ENCODE measurements at places on chromosomes 5 and 9. TPM values are rescaled to one million over a fixed set of nuclear protein-coding genes. Genes with fewer than 3 reads are reported as not detected.

DNA sequence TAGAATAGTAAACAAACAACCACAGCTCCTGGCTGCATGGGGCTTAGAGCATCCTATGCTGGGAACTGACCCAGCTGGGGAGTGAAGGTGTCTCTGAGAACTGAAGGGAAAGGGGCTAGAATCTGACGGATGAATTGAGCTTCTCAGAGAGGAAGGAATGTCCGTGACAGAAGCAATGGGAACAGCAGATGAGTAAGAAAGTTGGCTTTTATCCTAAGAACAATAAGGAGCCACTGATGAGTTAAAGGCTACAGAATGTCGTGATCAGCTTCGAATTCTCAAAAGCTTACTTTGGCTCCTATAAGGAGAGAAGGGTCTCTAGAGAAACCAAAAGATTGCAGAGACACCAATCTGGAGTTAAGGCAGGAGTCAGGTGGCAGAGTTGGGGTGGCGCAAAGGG lies 52.6 kb downstream of the EBF1 start:
- no peak for DNase-seq

Gene RIGI
- 4.7 TPM for total RNA-seq

DNA sequence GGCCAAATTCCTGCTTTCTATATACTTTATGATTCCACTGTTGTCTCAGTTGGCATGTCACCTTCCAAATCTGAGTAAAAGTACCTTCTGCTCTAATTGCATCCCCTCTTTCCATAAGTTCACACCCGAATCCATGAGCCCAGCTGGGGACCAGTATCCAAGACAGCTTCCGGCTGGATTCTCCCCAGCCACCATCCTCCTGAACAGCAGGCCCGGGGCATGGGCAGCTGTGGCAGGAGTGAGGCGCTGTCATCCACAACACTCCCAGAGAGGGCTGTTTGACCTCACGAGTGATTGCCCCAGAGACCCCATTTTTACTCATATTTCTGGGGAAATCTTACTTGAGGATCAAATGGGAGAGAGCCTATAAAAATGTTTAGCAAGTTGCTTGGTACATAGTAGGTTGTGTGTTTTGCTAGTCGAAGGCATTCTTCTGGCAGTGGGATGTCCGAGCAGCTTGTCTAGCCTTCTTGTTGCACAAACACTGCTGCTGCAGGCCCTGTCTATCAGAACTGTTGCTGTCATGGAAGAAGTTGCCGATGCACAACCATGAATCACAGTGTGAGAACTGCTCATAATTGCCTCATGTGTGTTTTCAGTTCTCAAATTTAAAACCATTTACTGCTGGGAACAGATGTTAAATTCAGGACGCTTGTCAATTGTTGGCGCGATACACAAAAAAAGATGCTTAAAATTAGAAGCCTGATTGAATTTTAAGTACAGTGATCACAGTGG lies 93.8 kb downstream of the HSPA4 start:
- DNase-seq: no peak

GRCh38 chr5:141603923-141604717 lies 14.7 kb downstream of the DIAPH1 start:
- no peak for DNase-seq

- no peak for DNase-seq
Observed at GRCh38 chr5:131423056-131423455, 159.2 kb downstream of the CDC42SE2 start.

- no peak for DNase-seq
Observed at GRCh38 chr5:145341842-145342241, 493.3 kb downstream of the PRELID2 start.

- DNase-seq: no peak
Observed at GRCh38 chr5:13218518-13218917, 726.0 kb downstream of the DNAH5 start.

DNA sequence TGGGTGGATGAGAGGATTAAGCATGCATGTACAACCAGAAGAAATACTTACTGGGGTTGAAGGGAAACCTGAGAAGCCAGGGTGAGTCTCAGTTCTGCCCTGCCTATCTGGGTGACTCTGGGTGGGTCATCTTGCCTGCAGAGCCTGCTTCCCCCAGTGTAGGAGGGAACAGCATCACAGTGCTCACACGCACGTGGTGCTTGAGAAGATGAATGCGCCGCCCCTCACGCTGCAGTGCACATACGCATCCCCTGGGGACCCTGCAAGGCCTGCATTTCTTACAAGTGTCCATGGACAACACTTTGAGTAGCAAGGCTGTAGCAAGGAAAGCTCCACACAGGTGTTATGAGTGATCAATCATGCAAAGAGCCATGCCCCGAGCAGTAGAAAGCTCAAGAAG lies 18.7 kb upstream of the GABBR2 start:
- no peak for DNase-seq

DNA sequence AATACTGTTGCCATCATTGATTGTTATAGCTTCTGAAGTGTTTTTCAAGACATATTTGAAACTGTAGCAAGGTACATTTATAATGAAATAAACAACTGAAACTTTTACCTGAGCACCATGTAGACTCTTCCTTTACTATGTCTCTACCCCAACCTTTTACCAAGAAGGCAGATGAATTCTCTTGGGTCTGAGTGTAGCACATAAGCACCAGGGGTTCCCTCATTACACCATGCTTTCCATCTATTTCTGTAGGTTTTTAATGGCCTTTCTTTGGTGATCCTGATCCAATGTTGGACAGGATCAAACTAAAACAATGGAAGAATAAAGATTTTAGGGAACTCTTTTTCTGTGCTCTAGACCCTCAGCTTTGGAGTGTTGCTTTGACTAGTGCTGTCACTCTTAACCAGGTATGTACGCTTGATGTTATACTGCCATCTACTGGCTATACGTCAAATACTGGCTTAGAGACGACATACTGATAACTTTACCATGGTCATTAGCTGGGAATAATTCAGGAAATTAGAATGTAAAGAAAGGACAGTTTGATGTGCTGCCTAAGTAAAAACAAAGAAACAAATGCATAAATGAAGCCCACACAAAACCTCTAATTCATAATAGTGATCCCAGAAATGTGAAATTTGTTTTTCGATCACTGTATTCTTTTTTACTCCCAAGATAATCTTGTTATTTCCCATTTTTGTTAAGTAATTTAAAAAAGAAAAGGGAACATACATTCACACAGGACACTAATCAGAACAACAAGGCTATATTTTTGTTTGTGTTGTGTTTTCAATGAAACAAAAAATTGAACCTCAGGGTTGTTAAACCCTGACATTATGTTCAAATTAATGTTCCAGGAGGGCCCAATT lies 30.7 kb downstream of the IFNW1 start:
- DNase-seq: no peak

Gene ANKRD18B
- not detected for total RNA-seq

Gene TMEM232
- 1.4 TPM for total RNA-seq

GRCh38 chr5:36703245-36703860 lies 96.9 kb downstream of the SLC1A3 start:
- DNase-seq: no peak

Gene WDR38
- total RNA-seq: not detected

Gene PCDHA10
- total RNA-seq: 0.11 TPM

DNA sequence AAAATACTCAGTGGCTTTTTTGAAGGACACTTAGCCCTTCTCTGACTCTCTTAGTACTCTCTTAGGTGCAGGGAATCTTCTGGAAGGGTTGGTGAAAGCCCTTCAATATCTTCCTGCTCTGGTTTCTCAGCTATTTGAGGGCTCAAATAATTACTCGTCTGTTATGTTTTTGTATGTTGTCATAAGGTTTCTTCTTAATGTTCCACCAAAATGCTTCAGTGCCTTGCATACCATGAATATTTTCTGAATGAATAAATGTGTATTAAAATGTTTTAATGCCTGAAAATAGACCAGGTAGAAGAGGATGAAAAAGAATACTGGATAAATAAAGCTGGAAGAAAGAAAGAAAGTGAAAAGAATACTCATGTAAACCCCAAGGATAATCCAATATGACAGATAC lies 124.3 kb downstream of the STK32A start:
- DNase-seq: no peak

DNA sequence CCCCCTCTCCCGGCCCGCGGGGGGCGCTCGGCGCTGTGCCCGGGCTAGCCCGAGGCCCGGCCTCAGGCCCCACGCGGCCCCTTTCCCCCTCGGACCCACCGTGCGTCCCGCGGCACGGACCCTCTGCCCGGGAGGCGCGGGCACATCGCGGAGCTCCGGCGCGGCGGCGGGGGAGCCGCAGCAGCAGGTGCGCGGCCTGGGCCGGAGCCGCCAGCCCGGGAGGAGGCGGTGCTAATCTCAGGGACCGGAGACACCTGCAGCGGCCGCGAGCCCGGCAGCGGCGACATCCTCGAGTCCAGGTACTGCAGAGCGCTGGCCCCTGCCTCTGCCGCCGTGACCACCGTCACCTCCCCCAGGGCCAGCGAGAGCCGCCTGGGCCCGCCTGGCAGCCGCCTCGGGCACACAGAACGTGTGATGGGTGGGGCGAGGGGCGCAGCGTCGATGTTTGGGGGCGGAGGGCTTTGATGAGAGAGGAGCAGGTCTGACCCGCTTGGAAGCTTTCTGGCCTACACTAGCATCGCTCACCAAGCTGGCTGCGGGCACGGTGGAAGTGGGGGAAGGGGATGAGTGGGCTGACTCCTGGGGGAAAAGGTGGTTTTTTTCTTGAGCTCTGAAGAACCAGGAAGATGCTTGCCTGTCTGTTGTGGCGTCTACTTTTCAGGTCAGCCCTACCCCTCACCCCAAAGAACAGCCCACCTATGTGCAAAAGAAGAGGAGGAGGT lies 524 bp downstream of the CYFIP2 start:
- DNase-seq: peak; percentile 79

GRCh38 chr9:94449486-94449885 lies 105.4 kb upstream of the PCAT7 start:
- no peak for DNase-seq

GRCh38 chr5:54087436-54087835 lies 222.9 kb downstream of the ARL15 start:
- no peak for DNase-seq

- peak; percentile 60 for DNase-seq
Observed at GRCh38 chr5:44388321-44389089, 715 bp downstream of the FGF10 start.

GRCh38 chr9:99903393-99903792 lies 3.1 kb upstream of the STX17 start:
- no peak for DNase-seq

Gene LHX3
- not detected for total RNA-seq

GRCh38 chr9:131754846-131755245 lies 15.0 kb upstream of the RAPGEF1 start:
- DNase-seq: peak; percentile 53

DNA sequence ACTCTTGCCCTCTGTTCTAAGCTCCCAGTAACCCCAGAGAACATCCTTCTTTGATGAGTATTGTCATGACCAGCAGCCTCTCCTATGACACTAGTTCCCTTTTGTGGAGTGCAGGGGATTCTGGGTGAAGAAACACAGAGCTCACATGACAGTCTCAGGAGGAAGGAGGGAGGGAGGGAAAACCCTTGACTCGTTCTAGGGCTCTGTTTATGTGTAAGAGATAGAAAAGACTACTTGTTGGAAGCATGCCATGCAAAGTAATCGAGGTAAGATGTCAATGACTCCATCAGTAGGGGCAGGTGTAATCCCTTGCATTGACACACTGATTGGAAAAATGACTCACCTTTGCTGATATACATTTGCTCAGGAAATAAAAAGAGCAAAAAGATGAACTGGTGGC lies 190.2 kb upstream of the ELL2 start:
- DNase-seq: no peak

DNA sequence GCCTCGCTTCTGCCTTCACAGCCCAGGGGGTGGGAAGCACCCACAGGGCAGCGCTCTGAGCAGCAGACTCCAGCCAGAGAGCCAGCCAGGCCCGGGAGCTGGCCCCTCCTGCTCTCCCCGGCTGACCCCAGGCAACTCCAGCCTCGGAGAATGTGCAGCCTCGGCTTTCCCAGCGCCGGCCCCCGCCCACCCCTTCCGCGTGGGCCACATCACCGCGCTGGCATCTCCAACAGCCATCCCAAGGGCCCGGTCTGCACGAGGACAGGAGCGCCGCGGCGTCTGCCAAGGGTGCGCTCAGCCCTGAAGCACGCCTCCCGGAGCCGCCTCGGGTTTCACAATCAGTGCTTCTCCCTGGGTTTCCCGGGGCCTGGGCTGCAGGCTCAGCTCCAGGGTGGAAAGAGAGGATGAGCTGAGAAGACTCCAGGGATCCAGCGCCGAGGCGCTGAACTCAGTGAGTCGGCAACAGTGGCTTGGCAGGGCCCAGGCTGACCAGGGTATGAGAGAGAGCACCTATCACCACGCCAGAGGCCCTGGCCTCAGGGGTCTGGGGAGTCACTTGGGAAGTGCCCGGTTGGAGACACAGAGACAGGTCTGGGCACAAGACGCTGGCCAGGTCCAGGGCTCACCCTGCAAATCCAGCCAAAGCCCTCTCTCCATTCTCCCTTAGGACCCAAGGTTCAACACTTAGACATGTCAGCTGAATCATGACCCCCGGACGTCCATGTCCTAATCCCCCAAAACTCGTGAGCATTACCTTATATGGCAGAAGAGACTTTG lies 79.6 kb downstream of the ADAMTS2 start:
- peak; percentile 95 for DNase-seq

Gene FOXD4L6
- total RNA-seq: not detected

- DNase-seq: no peak
Observed at GRCh38 chr9:27467486-27467885, 56.6 kb upstream of the IFNK start.

Gene SLC34A1
- not detected for total RNA-seq

GRCh38 chr5:138901716-138902115 lies 26.6 kb upstream of the LRRTM2 start:
- DNase-seq: no peak

Gene RUFY1
- 20.9 TPM for total RNA-seq

Gene CSF1R
- total RNA-seq: 21.9 TPM

DNA sequence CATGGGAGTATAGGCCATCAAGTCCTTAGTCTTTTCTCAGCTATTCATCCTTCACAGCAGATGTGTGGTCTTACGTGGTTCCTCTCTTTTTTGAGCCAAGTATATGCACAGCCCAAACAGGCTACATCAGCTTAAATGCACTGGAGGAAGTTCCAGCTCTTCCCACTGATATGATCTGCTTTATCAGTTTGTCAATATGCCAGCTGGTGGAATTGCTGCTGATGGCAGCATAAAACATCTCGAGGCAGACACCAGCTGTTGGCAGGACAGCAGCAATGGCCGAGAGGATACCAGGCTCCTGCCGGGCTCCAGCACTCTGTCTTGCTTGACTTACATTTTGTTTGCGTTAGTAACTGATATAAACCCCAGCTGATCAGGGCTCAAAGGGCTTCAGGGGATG lies 143.4 kb downstream of the TENT4A start:
- DNase-seq: no peak

Gene POLR3G
- 0.68 TPM for total RNA-seq

Gene FAM221B
- not detected for total RNA-seq

- DNase-seq: no peak
Observed at GRCh38 chr9:116861321-116861720, 174.2 kb downstream of the TRIM32 start.

Gene DMGDH
- 2.0 TPM for total RNA-seq

DNA sequence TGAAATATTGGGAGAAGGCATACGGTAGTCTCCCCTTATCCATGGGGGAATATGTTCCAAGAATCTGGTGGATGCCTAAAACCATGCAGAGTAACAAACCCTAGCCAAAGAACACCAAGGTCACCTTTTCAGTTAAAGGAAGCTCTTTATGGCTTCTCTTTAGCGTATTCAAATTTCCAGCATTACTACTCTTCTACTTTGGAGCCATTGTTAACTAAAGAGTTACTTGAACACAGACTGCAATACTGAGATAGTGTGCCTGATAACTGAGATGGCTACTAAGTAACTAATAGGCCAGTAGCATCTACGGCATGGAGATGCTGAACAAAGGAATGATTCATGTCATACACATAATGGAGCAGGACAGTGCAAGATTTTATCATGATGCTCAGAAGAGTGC lies 84.5 kb upstream of the SPEF2 start:
- DNase-seq: no peak

Gene RANBP17
- total RNA-seq: 2.7 TPM

Gene OTP
- not detected for total RNA-seq

Gene HABP4
- total RNA-seq: 25.8 TPM
